ENCODE measurements at places on chromosomes 3 and 15.

DNA sequence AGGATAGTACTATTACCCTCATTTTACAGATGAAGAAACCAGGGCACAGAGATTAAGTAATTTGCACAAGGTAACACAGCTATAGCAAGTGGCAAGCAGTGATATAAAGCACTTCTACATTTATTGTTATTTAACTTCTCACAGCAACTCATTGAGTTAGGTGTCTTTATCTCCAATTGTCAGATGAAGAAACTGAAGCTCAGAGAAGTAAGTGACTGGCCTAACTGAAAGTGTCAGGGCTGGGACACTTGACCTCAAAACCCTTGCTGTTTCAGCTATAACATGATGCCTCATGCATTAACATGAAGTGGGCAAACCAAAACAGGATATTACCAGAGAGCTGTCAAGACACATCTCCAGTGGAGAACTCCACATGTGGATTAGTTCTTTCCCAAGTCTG lies 65.8 kb upstream of the LEKR1 start:
- DNase-seq = no peak

DNA sequence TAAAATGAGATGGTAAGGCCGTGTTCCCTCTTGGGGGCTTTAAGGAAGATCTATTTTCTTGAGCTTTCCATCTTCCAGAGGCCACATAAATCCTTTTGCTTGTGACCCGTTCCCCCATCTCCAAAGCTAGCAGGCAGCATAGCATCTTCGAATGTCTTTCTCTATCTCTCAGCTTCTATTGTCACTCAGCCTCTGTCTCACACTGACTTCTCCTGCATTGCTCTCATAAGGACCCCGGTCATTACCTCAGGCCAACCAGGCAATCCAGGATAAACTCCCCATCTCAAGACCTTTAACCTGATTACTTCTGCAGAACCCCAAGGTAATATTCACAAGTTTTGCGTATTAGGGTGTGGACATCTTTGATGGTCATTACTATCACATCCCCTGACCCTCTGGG lies 250.3 kb upstream of the SOX2 start:
- DNase-seq = no peak

DNA sequence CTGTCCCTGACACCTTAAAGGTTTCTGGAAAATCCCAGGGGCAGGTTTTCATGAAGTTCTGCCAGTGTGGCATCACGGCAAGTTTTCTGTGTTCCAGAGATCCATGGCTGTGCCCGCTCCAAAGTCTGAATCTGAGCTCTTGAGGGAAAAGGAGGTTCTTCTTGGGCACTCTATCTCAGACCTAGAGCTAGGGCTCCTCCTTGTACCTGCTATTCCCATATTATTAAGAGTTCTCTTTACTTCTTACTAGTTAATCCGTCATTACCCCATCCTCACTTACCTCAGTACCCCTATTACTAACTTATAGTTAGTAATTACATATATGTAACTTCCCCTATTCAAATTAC lies 5.9 kb upstream of the TRA2B start:
- no peak for DNase-seq

DNA sequence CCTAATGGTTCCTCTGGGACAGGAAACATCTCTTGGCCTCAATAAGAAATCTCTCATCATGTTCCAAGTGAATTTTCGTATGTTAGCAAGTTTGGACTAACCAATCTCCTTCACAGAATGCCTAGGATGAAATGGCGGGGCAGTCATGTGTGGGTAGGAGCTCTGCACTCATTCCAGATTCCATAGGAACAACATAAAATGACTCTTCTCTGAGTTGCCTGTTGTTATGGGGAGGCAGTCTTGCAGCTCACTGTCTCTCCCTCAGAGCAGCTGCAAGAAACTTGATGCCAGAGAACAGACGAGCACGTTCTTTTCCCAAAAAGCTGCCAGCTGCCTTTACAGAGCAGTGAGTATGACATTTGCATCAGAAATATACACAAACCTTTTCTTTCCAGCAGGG lies 34.1 kb downstream of the SPATA12 start:
- no peak for DNase-seq

DNA sequence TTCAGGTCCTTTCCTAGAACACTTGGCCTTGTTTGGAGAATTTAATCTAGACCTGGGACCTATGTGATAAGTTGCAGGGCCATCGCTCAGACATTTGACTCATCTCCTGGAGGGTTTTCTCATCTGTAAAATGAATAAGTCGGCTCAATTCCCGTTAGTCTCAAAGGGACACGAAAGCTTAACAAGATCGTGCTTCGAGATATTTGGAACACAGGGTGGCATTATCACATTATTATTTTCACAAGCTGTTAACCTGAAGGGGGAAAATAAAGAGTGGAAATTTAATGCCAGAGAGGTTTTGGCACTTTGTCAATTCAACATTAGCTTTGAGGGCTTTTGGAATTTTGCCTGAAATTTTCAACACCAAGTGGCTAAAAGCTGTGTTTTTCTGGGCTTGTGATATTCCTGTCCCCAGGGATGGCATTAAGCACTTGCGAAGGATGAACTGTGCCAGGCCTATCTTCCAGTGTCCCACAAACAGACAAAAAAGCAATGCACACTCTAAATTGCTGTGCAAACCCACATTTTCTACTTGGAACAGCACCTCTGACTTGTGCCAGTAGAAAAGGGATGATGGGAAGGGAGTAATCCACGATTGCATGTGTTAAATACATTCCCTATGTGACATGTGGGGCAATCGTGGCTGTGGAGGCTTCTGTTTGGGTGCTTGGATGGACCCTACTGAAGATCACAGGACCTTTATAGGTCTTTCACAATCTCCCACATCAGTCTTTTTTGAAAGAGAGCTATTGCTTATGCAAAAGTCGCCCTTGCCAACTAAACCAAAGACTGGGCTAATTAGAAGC lies 478.7 kb downstream of the MFSD1 start:
- DNase-seq = no peak

- DNase-seq = no peak
Observed at GRCh38 chr3:141385406-141386125, 17.3 kb downstream of the ZBTB38 start.

GRCh38 chr3:123953735-123954134 lies 7.3 kb downstream of the CCDC14 start:
- DNase-seq = peak; percentile 80

DNA sequence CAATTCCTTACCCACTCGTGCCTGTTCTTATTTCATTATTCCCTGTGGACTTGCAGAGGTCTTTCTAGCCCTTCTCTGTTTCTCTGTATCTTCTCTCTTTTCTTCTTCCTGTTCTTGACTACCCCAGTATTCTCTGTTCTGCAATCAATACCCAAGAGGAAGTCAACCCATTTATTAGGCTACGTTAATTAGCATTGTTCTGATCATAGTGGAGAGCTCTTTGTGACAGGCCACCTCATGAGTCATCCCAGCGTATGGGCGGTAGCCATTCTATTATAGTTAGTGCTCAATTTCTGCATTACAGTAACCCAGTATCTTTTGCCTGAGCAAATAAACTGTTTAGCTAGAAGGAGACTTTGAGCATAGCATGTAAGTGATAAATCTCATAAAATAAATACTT lies 259.5 kb upstream of the GRM7 start:
- DNase-seq = peak; percentile 13

DNA sequence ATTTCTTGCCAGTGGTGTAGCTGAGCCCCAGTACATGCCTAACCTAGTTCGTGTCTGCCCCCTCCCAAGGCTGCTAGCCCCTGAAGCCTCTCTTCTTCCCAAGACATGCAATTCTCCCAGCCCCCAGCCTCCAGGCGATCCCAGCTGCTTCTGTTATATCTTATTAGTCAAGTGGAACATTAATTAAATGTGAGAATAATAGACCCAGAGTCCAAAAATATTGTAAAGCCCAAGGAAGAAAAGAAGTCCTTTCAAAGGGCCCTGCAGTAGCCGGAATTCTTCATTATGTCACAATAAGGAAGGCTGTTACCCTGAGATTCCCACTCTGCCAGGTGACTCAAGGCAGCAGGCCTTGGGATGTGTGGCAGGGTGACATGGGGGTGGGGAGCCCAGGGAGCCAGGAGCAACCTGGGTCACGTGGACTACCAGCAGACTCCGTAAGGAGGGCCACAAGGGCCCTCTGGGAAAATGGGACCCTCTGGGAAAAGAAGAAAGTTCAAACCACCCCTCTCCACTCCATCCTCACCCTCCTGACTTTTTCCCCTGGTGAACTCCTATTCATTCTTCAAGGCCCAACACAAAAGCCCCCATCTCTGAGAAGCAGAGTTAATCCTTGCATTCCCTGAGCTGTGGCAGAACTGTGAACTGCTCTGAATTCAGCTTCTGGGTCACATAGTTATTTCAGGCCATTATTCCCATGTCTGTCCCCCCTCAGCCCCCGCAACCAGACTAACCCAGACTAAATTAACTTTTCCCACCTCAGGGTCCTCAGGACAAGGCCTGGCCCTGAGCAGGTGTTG lies 21.8 kb upstream of the TRH start:
- no peak for DNase-seq

DNA sequence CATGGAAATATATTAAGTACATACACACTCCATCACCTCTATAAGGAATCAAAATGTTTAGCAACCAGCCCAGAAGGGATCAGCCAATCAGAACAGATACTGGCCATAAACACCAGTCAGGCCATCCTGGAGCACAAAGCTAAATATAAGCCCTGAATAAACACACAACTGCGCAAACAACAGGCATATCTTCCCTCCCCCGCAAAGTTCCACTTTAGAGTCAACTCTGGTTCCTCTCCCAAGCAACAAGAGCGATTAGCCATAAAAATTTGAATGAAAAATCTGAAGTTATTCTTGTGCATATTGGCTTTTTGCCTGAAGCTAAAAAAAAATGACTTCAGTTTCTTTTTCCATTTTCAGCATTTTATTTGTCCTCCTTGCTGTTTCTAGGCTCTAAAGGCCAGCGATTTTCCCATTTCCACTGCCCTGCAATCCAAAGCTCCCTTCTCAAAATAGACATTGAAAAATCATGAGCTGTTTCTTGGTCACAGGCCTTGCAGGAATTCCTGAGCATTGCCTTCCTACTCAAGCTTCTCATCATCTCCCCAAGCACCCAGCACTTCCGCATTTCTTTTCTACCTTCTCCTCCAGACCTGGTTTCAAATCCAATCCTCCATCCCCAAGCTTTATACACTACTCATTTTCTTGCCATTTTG lies 247.9 kb downstream of the ZMAT3 start:
- DNase-seq = peak; percentile 69

- DNase-seq = peak; percentile 51
Observed at GRCh38 chr3:43995547-43996378, 245.9 kb upstream of the TOPAZ1 start.

DNA sequence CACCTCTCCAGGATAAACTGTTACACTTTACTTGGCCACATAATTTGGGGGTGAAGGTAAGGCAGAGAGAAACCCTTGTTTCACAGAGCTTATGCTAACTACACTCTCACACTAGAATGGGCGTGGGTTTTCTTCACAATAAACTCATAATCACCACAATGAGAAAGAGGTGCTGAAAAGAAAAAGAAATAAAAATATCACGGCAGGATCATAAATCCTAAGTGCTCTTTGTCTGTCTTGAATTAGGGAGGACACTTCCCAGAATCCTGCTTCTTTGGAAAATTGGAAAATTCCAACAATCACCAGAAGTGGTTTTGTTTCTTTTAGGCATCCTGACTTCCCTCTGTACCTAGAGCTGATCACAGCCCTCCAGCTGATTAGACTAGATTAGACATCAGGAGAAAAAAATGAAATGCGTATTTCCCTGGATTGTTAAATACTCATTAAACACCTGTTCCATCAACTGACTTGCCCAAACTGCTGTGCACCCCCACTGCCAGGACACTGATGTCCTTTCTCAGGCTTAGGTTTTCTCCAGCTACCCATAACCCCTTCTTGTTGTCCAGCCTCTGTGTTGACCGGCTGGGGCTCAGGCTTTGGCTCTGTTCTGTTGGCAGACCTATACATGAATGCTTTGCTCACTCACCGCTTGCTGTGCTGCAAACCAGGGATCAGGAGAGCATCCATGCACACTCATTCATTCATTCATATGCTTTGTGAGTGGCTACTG lies 41.6 kb upstream of the ACKR4 start:
- DNase-seq = peak; percentile 48

DNA sequence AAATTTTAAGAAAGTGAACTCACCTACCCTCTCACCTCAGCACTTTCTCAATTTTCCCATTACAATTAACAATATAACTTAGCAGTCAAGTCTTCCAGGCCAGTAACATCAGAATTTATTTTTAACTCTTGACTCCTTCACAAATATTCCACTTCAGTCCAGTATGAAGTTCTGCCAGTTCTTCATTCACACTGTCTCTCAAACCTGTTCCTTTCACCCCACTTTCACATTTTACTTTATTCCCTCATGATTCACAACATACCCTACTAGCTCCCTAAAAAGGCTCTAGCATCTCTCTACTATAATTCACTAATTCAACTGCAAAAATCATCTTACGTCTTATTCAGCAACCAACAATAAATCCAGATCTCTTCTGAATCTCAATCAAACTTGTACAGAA lies 3.8 kb downstream of the GSK3B start:
- DNase-seq = no peak

DNA sequence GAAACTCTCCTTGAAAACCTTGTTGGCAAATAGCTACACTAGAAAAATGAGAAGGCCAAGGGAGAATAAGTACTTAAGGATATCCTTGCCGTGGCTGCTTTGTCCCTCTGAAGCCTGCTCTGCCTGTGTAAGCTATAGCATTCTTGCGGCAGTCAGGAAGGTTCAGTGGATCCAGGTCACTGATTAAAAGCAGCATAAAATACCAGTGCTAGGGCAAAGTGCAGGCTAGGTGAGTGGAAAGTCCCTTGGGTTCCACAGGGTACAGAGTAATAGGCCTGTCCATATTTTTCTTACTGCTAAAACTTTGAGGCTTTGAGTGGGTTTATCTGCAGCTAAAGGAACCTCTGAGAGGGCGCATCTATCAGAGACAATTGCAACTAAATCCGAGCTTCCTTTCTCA lies 10.3 kb downstream of the CXCR6 start:
- no peak for DNase-seq

GRCh38 chr3:170602556-170602955 lies 16.7 kb upstream of the SLC7A14 start:
- no peak for DNase-seq

DNA sequence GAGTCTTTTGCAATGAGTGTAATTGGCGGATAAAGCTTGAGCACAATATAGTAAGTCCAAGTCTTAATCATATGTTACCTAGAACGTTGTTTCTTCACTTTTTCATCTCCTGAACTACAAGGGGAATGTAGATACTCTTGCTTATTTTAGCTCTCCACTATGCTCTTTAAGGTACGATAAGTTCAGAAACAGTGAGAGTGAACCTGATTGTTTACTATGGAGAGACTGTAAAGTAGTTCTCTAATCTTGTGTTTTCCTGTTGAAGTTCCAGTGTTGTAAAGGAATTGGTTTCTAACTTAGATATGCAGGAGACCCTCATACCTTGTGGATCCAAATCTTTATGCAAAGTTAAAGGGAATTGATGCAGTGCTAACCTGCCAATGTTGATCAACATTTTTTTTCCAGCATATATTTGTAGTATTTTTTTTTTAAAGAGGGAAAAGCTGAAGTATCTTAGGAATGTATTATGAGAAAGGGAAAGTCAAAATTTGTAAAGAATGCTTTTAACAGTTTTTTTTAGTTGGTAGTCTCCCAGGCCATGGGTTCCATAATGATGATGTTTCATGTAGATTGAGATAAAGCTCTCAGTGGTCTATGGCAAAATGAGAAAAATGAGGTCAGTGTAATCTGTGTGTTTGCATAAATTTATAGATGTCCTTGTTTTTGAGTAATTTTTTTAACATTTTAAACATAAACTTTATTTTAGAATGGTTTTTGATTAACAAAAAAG lies 14.9 kb downstream of the ATP11B start:
- DNase-seq = no peak

GRCh38 chr15:48318131-48318530 lies 13.1 kb upstream of the DUT start:
- DNase-seq = no peak

All from DMS53 (cell line).